ENCODE measurements at places on chromosomes 4 and X. TPM values are rescaled to one million over a fixed set of nuclear protein-coding genes. Genes with fewer than 3 reads are reported as not detected.

The SASH3 gene
- 111 TPM for polyA plus RNA-seq

The ARHGEF6 gene
- 16.4 TPM for polyA plus RNA-seq

The LRIT3 gene
- 0.29 TPM for polyA plus RNA-seq

The NPNT gene
- polyA plus RNA-seq, result 21.1 TPM

The GNRHR gene
- polyA plus RNA-seq, result not detected

The RS1 gene
- polyA plus RNA-seq, result not detected

The NCAPG gene
- 5.8 TPM for polyA plus RNA-seq

The AFM gene
- polyA plus RNA-seq, result not detected

The BMP3 gene
- not detected for polyA plus RNA-seq

The DGAT2L6 gene
- not detected for polyA plus RNA-seq

All from spleen (tissue), 13 donors.